Stimulated activated naive CD8-positive, alpha-beta T cell treated with anti-CD3 and anti-CD28 coated beads, Interleukin-15, Interleukin-2, amounts not matched to agents 100 U/mL and 50 U/mL, for 24 hours (primary cell): ENCODE measurements at places on chromosomes 2 and 18.
A peak's percentile ranks its signal among the peaks of the same experiment; 100 is the strongest.

- peak; percentile 38 for DNase-seq
Measured at GRCh38 chr2:53786352-53786704, 425 bp downstream of the ASB3 start.

- DNase-seq: no peak
Measured at GRCh38 chr2:180653481-180653880, 326.9 kb upstream of the UBE2E3 start.

DNA sequence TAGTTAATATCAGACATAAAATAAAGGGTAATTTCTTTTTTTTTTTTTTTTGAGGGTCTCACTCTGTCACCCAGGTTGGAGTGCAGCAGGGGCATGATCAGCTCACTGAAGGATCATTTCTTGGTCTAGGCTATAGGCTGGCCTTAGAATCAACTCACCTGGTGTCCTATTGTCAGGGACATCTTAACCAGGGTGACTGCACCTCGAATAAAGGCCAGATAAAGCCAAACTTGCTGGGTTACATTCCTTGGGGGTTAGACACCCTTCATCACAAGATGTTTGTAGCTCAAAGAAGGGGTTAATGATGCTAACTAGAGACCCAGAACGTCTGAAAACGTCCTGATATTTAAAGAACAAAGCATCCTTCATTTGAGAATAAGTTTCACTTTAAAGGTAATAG lies 17.9 kb downstream of the SPATA3 start:
- no peak for DNase-seq

- no peak for DNase-seq
Measured at GRCh38 chr2:163205589-163206254, 367.2 kb upstream of the KCNH7 start.

GRCh38 chr2:191748059-191748461 lies 70.1 kb downstream of the NABP1 start:
- no peak for DNase-seq

- no peak for DNase-seq
Measured at GRCh38 chr2:150156876-150157275, 330.6 kb downstream of the RND3 start.

- DNase-seq: no peak
Measured at GRCh38 chr2:201969938-201970785, 63.5 kb upstream of the FZD7 start.

- DNase-seq: no peak
Measured at GRCh38 chr2:179234658-179235240, 29.9 kb downstream of the SESTD1 start.

GRCh38 chr2:68918497-68918896 lies 34.2 kb downstream of the GKN2 start:
- no peak for DNase-seq

DNA sequence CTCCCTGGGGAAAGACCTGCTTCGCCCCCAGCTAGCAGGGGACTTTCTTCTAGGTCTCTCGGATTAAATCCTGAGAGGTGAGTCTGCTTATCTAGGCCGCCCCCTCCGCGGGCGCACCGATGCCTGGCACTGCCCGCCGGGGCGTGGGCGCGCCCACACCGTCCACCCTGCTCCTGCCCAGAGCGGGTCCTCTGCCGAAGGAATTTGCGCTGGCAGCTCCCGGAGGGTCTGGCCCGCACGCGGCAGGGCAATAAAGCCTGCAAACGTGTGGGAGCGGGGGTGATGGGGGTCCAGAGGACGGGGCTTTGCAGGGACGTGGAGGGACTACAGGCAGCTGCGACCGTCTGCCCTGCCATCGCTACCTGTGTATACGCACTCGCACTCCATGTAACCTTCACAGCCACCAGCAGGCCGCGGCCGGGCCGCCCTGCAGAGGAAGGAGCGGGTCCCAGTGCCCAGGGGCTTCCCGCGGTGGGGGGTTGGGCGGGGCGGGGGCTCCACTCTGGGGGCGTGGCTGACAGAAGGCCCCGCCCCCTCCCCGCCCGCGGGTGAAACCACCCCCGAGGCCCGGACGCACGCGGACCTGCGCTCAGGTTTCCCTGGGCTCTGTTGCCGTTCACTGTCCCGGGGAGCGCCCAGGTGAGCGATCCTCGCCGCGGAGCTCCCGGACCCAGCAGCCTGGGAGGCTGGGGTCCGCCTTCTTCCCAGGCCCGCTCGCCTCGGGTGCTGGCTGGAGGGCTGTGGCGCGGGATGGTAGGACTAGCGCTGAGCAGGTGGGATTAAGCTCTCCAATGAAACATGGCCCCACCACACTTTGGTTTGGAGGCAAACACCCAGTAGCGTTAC lies 174.5 kb upstream of the HS6ST1 start:
- DNase-seq: no peak

DNA sequence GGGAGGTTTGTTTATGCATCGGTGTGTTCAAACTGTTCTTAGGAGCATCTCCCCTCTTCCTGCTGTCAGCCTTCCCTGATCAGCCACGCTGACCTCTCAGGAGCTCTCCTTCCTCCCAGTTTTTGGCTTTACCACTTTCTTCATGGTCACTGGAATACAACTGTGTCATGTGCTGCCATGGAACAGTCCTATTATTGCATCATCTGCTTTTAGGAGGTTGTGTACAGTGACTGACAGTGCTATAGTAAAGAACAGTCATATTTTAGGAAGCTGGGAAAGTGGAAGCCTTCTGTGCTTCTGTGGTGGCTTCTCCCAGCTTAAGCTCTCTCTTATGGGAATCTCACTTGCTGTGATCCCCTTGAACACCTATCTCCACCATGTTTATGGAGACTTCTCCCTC lies 165.5 kb downstream of the TPGS2 start:
- no peak for DNase-seq

DNA sequence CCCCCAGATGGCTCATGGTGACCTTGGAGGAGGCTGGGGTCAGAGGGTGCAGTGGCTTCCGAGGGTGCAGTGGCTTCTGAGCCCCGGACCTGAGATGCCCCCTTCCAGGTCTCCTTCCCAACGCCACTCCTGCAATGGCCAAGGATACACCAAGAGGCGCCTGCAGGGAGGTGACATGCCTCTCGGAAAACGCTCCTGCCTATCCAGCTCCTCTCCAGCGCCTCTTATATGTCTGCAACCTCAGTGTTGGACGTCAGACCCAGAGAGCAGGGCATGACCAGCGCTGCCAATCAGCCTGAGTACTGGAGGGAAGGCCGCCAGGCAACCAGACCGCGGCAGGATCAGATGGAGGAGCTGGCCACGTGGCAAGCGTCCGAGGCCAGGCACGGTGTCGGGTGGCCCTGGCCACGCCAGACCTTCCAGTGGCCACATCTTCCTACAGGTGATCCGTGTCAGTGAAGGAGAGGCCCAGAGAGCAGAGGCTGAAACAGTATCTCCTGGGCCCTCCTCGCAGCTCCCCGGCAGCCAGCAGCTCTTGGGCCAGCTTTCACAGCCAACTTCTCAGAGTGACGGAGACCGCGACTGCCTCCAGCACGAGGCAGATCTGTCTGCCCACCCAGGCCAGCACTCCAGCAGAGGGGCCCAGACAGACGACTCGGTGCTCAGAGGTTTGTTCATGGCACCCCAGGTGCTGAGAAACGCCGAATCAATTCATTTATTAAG lies 199.5 kb upstream of the SALL3 start:
- DNase-seq: no peak

GRCh38 chr2:147171941-147172340 lies 672.9 kb upstream of the ACVR2A start:
- DNase-seq: no peak

DNA sequence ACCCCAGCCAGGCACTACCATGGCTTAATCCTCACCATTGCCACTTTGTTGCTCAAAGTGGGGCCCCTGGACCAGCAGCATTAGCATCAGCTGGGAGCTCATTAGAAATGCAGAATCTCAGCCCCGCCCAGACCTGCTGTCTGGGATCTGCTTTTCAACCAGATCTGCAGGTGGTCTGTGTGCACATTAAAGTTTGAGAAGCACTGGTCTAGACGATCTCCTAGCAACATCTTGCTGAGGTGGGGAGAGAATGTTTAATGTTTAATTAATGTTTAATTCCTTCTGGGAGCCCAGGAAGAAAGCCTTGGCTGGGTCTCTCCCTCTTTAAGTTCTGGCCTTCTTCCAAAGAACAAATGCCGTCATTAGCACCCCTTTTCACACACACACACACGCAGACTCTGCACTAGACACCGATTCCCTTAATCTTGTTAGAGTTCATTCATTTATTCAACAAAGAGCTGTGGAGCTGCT lies 53.7 kb downstream of the EDAR start:
- no peak for DNase-seq

- no peak for DNase-seq
Measured at GRCh38 chr18:37254973-37255372, 310.6 kb downstream of the CELF4 start.

DNA sequence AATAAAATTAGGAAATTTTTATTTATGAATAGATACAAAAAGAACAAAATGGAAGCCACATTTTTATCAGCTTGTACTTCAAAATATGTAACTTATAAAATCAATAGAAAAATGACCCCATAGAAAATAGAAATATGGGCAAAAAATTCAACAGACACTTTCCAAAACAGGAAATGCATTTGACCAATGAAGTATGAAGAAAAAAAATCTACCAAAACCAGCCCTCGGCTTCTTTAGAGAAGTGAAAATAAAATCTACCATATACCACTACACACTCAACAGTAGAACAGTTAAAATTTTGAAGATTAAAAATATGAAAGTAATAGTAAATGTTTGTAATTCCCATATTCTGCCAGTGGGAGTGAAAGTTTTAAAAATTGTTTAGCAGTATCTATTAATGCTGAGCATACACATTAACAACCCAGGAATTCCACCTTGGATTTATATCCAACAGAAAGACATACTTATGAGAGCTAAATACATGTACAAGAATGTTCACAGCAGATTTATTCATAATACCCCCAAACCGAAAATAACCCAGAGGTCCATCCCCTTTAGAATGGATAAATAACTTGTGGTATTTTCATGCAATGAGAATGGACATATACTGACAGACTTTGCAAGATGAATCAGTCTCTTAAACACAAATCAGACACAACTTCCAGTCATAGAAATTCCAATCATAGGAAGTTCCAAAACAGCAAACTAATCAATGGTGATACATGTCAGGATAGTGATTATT lies 318.0 kb downstream of the FIGN start:
- DNase-seq: no peak

GRCh38 chr18:77056344-77057005 lies 76.1 kb downstream of the MBP start:
- DNase-seq: peak; percentile 14

- no peak for DNase-seq
Measured at GRCh38 chr18:56479841-56480240, 158.6 kb downstream of the TXNL1 start.

DNA sequence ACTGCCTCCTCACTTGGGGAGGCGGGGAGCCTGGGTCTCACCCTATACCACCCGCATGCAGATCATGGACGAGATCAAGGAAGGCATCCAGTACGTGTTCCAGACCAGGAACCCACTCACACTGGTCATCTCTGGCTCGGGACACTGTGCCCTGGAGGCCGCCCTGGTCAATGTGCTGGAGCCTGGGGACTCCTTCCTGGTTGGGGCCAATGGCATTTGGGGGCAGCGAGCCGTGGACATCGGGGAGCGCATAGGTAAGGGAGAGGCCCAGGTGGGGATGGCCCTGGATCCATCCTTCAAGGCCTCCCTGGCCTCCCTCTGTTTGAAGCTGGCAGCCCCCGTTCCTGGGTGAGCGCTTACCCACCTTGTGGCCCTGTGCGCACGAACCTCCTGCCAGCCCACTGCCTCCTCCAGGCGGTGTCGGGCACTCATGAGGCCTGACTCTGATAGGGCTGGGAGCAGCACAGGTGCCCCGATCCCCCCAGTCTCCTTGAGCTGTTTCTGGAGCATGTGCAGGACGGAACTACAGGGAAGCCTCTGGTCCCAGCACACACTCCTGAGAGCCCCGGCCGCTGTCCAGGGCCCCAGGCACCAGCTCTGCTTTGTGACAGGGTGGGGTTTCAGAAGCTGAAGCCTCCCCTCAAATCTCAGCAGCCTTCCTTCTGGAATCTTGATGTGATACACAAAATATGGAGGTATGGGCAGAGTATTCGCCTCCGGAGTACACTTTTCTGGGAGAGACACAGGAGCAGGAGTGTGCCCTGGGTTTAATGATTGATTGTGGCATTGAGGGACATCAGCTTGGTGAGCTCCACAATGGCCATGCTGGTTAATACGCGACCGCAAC lies 708 bp downstream of the AGXT start:
- DNase-seq: no peak

DNA sequence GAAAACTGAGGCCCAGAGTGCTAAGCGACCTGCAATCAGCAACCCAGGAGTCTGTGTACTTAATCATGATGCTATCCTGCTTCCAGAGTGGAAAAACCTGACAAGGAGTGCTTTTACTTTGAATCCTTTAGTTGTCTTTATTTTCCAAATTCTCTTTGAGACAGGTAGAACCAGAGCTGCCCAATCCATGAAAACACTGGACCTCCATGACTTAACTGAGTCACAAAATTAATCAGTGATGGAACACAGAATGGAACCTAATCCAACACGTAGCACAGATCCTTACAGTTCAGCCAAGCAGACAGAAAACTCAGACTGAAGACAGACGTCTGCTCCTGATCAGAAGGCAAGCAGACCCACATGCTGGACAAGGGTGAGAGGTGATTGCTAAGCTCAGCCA lies 175.6 kb downstream of the BCL11A start:
- DNase-seq: no peak

- DNase-seq: no peak
Measured at GRCh38 chr2:101469863-101470262, 5.0 kb downstream of the RFX8 start.

- DNase-seq: no peak
Measured at GRCh38 chr2:235527806-235528469, 34.1 kb downstream of the AGAP1 start.

DNA sequence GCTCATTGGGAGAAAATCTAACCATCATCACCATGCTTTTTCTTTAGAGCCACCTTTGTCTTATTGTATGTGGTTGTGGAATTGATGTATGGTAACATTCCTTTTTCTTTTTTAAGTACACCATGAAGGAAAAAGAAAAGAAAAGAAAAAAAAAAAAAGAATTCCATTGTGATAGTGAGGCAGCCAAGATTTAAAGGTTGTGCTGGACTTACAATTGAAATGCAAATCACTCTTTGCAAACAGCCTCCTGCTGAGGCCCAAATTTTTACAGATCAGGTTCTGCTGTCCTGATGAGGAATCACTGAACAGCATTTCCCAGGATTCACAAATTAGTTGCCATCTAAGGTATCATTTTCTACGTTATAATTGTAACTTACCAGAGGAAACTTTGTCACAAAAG lies 1101.0 kb upstream of the FANCL start:
- DNase-seq: no peak

DNA sequence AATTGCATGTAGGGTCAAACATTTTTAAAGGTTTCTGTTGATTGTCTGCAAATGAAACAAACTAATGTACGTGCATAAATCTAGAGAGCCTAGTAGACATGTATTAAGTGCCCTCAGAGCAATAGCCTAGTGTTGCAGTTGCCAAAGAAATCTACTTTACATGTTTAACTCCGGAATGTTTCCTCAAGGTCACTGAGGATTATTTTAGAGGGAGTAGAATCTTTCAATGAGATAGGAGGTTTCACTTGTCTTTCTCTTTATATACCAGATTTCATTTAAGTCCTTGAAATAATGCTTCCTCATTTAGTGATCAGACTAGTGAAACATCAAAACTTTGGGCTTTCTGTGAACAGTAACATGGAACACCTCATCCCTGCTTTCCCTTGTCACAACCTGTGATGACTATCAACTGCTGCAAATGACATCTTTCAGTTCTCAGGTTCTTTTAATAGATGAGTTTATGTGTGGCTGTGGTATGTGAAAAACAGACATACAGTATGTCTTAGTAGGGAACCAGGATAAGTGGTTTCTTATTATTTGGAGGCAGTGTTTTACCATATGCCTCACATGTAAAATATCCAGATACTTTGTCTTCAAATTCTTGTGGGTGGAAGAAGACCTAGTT lies 5.5 kb downstream of the UBE2E3 start:
- no peak for DNase-seq
